Right atrium auricular region (tissue), 2 donors: ENCODE measurements at places on chromosomes 1 and 21. TPM values are rescaled to one million over a fixed set of nuclear protein-coding genes. Genes with fewer than 3 reads are reported as not detected.

MUTYH gene
- total RNA-seq = 11.1 TPM

- DNase-seq = no peak
- H3K27ac ChIP-seq = no peak within 1 kb of the TSS
- H3K36me3 ChIP-seq = peaks cover 3% of the 10 kb centered on the region
- no peaks in the 10 kb centered on the region for H3K27me3 ChIP-seq
- peaks cover 15% of the 10 kb centered on the region for H3K4me1 ChIP-seq
Measured at GRCh38 chr1:149917571-149918144, at the start of gene SV2A. Gene SV2A (minus strand): TSS chr1:149917844. CDS start chr1:149913840, 4,004 bp downstream.

CFHR2 gene
- not detected for total RNA-seq

C1orf50 gene
- total RNA-seq = 3.0 TPM

- no peak overlapping the region for H3K27ac ChIP-seq
- no peaks in the 10 kb centered on the region for H3K27me3 ChIP-seq
- DNase-seq = peak; percentile 59
- H3K4me3 ChIP-seq = no peak overlapping the region
Measured at GRCh38 chr1:212671342-212672031, 28.2 kb downstream of the BATF3 start.

PCNT gene
- 31.7 TPM for total RNA-seq

STUM gene
- total RNA-seq = 0.70 TPM

DNA sequence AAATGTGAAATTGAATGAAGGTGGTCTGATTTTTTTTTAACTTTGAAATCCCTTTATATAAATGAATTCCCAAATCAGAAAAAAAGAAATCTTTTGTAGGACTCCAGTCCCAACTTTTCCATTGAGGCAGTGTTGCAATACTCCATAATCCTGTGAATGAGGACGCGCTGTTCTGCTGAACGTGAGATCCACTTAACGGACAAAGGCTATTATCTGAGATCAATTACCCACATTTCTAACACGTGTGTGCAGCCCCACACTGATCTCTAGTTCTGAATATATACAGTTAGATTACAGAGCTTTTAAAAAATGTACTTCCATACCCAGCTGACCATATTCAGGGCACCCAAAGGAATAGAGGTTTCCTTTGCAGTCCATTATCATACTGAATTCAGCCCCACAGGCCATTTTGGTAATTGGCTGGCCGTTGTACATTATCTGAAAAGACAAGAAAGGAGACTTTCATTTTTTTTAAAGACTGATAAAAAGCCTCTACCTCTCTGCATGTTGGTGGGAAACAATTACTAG is 19.0 kb downstream of the RCC2 start:
- no peak overlapping the region for H3K4me3 ChIP-seq
- H3K36me3 ChIP-seq = peaks cover 40% of the 10 kb centered on the region
- no peaks in the 10 kb centered on the region for H3K27me3 ChIP-seq
- DNase-seq = no peak
- H3K27ac ChIP-seq = no peak overlapping the region

JUN gene
- 74.3 TPM for total RNA-seq

REN gene
- 0.83 TPM for total RNA-seq

DNA sequence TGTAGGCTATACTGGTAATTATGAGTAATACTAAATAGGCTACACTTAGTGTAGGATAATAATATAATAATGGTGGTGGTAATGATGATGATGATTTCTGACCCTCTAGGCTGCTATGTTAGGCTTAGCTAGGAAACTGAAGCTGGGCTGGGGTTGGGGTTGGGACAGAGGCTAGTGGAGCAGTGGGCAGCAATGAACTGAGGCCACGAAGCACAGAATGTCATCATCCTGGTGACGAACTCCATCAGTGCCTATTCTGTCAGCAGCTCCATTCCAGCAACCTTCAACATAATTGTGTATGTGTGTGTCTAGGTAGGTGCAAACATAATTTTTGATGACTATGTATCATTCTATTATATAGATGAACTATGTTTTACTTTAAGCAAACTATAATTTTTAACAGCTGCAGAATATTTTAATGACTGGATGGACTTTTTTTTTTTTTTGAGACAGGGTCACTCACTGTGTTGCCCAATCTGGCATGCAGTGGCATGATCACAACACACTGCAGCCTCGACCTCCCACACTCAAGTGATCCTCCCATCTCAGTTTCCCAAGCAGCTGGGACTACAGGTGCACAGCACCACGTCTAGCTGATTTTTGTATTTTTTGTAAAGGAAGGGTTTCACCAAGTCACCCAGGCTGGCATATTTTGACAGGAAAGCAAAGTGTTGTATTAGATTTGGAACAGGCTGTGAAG is 12.9 kb upstream of the CLIC4 start:
- no peak overlapping the region for H3K27ac ChIP-seq
- no peak for DNase-seq
- H3K27me3 ChIP-seq = no peaks in the 10 kb centered on the region
- H3K4me3 ChIP-seq = no peak overlapping the region
- peaks cover 42% of the 10 kb centered on the region for H3K4me1 ChIP-seq

- peak overlapping the region; percentile 74 for H3K4me3 ChIP-seq
- H3K27ac ChIP-seq = peak overlapping the region; percentile 90
- no peaks in the 10 kb centered on the region for H3K27me3 ChIP-seq
Measured at GRCh38 chr1:233614173-233614742, 352 bp downstream of the KCNK1 start.

C1orf115 gene
- 19.8 TPM for total RNA-seq

GRCh38 chr1:168394858-168395257 is 114.2 kb downstream of the TBX19 start:
- no peak overlapping the region for H3K27ac ChIP-seq
- H3K4me3 ChIP-seq = no peak overlapping the region
- no peaks in the 10 kb centered on the region for H3K27me3 ChIP-seq
- H3K4me1 ChIP-seq = no peaks in the 10 kb centered on the region

GRCh38 chr1:87678266-87678665 is 349.6 kb downstream of the LMO4 start:
- H3K4me1 ChIP-seq = no peaks in the 10 kb centered on the region
- no peaks in the 10 kb centered on the region for H3K27me3 ChIP-seq
- H3K36me3 ChIP-seq = no peaks in the 10 kb centered on the region
- no peak overlapping the region for H3K27ac ChIP-seq
- no peak overlapping the region for H3K4me3 ChIP-seq

DNA sequence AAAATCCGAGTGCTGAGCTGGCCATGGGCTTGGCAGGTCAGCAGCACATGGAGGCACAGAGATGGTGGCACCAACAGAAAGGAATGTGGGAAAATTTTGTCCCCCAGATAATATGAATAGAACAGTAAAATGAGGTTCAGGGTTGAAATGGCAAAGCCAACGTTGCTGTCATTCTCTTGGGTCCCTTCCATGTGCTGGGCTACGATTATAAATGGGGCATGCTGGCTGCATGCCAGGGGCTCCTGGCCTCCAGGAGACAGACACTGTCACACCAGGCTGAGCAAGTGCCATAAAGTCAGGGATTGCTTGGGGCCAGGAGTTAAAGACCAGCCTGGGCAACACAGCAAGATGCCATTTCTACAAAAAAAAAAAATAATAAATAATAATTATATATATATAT is 77.1 kb downstream of the TOMM20 start:
- H3K4me3 ChIP-seq = no peak overlapping the region
- no peak for DNase-seq
- H3K36me3 ChIP-seq = no peaks in the 10 kb centered on the region
- H3K27ac ChIP-seq = peak overlapping the region; percentile 55

GRCh38 chr1:201622353-201622752 is 83.4 kb downstream of the NAV1 start:
- H3K4me1 ChIP-seq = no peaks in the 10 kb centered on the region
- H3K27me3 ChIP-seq = no peaks in the 10 kb centered on the region
- H3K36me3 ChIP-seq = no peaks in the 10 kb centered on the region
- DNase-seq = no peak
- no peak overlapping the region for H3K27ac ChIP-seq
- no peak overlapping the region for H3K4me3 ChIP-seq

GRCh38 chr1:26279456-26280332 is at the start of gene SH3BGRL3:
Gene SH3BGRL3 (plus strand): TSS chr1:26280086. CDS start chr1:26280156, 70 bp downstream.
- peak within 1 kb of the TSS; percentile 73 for H3K4me3 ChIP-seq
- peaks cover 22% of the 10 kb centered on the region for H3K36me3 ChIP-seq
- H3K27ac ChIP-seq = peak within 1 kb of the TSS; percentile 97
- DNase-seq = peak; percentile 90
- no peaks in the 10 kb centered on the region for H3K27me3 ChIP-seq
- peaks cover 95% of the 10 kb centered on the region for H3K4me1 ChIP-seq

DNA sequence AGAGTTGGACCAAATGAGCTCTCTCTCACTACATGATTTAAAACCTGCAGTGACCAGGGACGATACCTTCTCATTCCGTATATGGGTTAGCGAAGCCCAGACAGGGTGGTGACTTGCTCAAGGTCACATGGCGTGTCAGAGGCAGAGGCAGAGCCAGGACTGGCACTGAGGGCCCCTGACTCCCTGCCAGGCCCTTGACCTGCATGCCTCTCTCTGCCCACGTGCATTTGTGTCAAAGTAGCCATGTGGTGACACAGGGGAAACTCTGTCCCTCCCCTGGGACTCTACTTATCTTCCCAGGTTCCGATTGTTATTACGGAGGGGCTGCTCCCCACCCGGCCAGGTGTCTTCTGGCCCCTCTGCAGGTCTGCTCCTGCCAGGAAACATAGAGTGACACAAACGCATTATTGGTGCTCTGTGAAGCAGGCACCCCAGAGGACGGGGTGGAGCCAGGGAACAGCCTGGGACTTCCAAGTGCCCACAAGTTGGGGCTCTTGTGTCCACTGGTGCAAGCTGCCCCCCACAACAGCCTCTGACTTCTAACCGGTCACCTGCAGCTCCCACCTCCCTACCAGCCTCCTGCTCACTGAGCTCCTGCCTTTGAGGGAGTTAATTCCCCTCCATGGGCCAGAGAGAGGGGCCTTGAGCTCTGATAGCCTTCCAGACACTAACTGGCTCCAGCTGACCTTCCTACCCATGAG is 7.3 kb upstream of the TINAGL1 start:
- peak overlapping the region; percentile 48 for H3K27ac ChIP-seq
- peak; percentile 68 for DNase-seq
- no peaks in the 10 kb centered on the region for H3K4me1 ChIP-seq
- H3K4me3 ChIP-seq = no peak overlapping the region
- no peaks in the 10 kb centered on the region for H3K27me3 ChIP-seq
- H3K36me3 ChIP-seq = no peaks in the 10 kb centered on the region

DNA sequence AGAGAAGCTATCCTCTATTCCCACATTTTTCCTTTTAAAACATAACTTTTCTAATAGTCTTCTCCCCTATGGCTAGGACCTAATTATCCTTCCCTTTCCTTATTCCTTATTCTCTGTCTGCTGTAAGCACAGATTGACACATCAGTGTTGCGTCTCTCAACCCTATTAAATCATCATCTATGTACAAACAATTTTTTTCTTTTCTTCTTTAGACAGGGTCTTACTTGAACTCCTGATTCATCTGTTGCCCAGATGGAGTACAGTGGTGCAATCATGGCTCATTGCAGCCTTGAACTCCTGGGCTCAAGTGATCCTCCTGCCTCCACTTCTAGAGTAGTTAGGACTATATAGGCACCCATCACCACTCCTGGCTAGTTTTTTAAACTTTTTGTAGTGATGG is 8.3 kb downstream of the KLHDC9 start:
- no peak for DNase-seq
- no peak overlapping the region for H3K27ac ChIP-seq
- H3K27me3 ChIP-seq = no peaks in the 10 kb centered on the region
- peaks cover 12% of the 10 kb centered on the region for H3K36me3 ChIP-seq
- H3K4me1 ChIP-seq = no peaks in the 10 kb centered on the region
- no peak overlapping the region for H3K4me3 ChIP-seq

DNA sequence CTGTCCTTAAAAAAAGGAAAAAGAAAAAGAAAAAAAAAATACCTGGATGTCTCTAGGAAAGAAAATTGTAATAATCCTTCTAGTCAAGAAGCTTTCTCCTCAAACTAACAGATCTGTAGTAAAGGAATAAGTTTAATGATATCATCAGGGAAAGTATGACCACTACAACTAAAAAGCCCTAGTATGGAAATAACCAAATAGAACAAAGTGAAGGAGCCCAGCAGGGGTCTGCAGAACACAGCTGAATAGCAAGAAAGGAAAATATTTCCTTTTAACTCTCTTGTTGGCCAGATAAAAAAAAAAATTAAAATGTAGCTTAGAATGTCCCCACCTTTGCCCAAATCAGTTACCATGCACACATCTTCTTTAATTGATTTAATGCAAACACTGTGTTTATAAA is 43.2 kb downstream of the PRRX1 start:
- H3K36me3 ChIP-seq = no peaks in the 10 kb centered on the region
- no peaks in the 10 kb centered on the region for H3K27me3 ChIP-seq
- no peak overlapping the region for H3K4me3 ChIP-seq
- no peak for DNase-seq

GRCh38 chr1:96236156-96236739 is 485.3 kb upstream of the PTBP2 start:
- no peaks in the 10 kb centered on the region for H3K36me3 ChIP-seq
- no peaks in the 10 kb centered on the region for H3K4me1 ChIP-seq
- no peaks in the 10 kb centered on the region for H3K27me3 ChIP-seq
- H3K4me3 ChIP-seq = no peak overlapping the region
- no peak for DNase-seq

- no peaks in the 10 kb centered on the region for H3K27me3 ChIP-seq
- peaks cover 9% of the 10 kb centered on the region for H3K36me3 ChIP-seq
- H3K4me1 ChIP-seq = peaks cover 97% of the 10 kb centered on the region
- no peak for DNase-seq
- peak overlapping the region; percentile 90 for H3K27ac ChIP-seq
- no peak overlapping the region for H3K4me3 ChIP-seq
Measured at GRCh38 chr1:116379674-116380498, 6.8 kb downstream of the ATP1A1 start.

DNA sequence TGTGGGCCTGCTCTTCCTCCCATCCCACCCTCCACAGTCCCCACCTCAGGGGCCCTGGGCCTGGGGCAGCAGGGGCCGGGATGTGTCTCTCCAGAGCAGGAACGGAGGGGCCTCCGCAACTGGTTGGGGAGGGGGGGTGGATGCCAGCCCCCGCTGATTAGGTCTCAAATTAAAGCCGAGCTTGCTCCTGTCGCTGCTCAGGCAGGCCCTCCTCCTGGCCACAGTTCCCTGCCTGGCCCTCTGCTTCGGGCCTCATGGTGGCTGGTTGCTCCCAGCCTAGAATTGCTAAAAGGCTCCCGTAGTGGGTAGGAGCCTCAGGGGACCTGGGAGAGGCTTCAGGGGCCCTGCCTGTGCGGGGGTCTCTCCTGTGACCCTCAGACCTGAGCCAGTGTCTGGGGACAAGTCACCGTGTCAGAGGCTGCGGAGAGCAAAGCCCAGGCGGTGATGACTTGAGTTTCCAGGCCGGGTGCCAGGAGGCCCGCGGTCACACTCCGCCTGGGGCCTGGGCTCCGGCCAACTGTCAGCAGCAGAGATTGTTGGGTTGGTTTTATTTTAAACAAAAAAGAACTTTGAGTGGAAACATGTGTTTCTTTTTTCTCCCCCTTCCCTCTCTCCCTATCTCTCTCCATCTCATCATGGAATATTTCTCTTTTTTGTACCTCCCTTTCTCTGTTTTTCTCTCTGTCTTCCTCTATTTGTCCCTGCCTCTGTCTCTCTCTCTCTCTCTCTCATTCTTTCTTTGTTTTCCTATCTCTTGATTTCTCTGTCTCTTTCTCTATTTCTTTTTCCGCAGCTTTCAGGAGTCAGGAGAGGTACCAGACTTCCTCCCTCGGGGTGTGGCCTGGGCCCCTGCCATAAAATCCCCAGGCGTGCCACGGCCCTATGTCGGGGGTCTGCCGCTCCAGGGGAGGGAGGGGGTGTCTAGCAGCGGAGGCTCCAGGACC is 20.0 kb upstream of the EPHA2 start:
- no peaks in the 10 kb centered on the region for H3K27me3 ChIP-seq
- no peaks in the 10 kb centered on the region for H3K36me3 ChIP-seq
- H3K4me3 ChIP-seq = no peak overlapping the region
- H3K27ac ChIP-seq = peak overlapping the region; percentile 79
- H3K4me1 ChIP-seq = peaks cover 47% of the 10 kb centered on the region
